Ammon's horn (tissue), 1 donor: ENCODE measurements at places on chromosomes 12 and 14.

DNA sequence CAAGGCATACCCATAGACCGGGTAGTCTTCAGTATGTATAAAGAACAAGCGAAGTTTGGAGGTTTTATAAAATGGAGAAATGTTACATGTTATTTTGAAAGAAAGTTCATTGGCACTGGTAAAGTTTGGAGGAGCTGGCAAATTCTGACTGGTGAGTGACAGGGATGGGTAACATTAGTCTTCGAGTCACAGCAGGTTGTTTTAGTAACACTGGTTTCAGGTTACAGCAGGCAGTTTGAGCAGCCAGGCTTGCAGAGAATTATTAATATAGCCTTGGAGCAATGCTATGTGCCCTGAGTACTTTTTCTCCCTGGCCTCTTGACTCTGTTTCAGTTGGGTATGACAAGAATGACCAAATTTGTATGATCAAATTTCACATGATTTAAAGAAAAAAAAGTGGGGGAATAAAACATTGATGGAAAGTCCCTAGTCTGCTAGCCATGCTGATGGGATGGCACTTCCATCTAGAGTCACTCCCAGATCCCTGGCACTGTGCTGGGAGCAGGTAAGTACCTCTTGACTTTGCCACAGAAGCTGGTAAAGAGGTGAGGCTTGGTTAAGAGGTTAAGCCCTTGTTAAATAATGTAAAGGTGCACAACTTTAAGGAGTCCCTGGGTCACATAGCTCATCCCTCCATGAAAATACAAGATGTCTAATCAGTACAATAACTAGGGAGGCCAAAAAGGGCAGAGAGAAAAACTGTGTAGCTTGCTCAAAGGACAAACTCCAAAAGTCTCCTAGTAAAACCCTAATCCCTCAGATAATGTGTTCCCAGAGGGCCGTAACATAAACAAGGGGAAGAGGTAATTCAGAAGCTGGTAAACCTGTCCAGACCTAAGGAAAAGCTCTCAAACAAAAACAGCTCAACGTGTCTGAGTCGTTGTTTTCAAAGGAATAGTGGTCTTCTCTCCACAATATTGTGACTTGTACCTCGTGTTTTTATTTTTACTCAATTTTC, 12.7 kb upstream of the SVOP start:
- no peak for DNase-seq

DNA sequence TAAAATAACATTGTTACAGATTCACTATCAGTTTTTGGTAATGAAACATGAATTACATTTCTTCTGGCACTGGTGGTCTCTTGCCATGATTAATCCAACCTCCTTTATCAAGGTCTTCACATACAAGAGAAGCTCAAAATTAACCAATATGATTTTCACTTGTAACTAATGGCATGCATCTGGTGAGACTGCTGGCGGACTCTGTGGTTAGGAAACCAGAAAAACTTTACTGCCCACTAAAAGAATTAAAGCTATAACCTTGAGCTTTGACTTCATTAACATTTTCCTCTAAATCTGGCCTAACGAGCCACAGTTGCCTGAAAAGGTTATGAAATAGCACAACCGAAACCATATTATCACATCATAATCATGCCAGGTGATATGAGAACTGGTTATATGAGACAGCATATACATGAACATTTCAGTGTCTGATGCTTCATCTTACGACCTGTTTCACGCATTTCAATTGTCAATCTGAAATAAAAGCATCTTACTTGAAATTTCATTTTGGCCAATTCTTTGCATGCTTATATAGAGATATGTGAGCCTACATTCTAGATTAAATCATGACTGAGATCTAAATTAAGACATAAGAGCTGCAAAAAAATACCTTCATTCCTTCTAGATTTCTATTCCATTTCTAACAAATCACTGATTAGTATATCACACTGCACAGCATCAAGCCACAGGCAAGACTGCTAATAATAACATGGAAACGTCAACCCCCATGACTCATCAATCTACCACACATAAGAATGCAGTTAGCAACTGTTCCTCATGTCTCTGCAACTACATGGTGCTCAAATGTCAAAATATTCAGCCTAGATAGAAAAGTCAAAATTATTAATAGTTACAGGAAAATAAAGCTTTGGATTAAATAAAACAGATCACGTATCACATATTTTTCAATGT, 89.3 kb downstream of the OSBPL8 start:
- DNase-seq, result peak; percentile 82

DNA sequence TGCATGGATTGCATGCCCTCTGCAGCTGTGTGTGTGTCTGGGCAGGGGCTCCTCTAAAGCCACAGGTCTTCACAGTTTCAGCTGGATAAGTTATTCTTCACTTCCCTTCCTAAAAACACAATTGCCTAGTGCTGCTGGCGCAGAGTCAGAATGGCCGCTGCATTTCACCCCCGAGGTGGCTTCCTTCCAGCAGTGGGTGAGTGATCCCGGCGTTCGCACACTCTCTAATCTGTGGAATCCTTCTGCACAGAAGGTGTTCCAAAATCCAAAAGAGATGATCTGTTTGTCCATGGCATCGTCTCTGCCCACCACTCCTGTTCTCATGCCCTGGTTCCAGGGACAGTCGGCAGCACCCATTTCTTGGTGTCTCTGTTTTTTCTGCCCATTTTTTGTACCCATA, 340.7 kb downstream of the DPF3 start:
- no peak for DNase-seq

GRCh38 chr14:79542121-79542520, 669.2 kb downstream of the DIO2 start:
- DNase-seq, result no peak

- no peak for DNase-seq
These were observed 342.6 kb upstream of the NAV3 start for GRCh38 chr12:77488041-77488620.

GRCh38 chr12:12217018-12217359, 49.9 kb downstream of the LRP6 start:
- DNase-seq, result no peak

DNA sequence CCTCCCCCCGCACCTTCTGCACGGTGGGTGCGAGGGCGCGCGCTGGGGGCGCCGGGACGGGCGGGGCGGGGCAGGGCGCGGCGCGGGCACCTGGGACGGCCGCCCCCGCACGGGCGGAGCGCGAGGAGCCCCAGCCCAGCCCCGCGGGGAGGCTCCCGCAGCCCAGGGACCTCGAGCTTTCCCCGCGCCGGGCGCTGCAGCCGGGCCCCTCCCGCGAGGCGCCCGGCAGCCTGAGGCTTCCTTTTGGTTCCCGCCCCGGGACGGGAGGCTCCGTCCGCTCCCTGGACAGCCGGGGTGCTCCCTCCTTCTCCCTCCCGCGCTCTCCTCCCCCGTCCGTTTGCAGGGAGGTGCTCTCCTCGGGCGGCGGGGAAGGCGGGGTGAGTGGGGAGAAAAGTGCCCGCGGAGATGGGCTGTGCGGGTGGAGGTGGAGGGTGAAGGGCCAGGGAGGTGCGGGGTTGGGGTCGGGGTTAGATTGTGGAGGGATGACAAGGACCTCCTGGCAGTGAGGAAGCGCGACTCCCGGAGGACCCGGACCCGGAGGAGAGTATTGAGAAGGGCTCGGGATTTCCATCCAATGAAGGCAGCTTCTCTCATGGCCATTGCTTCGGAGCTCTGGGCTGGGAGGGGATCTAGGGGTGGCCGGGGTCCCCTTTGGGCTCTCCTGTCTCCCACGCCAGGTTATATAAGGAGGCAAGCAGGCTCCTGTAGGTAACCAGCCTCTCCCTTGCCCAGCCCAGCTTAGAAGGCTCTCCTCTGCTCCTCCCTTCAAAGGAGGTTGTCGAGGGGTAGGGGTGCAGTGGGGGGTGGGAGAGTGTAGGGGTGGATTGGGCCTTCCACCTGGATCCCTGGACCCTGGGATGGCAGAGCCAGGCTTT, 645 bp downstream of the JDP2 start:
- DNase-seq, result no peak

- DNase-seq, result no peak
These were observed 108.6 kb downstream of the BCL11B start for GRCh38 chr14:99163446-99163845.

DNA sequence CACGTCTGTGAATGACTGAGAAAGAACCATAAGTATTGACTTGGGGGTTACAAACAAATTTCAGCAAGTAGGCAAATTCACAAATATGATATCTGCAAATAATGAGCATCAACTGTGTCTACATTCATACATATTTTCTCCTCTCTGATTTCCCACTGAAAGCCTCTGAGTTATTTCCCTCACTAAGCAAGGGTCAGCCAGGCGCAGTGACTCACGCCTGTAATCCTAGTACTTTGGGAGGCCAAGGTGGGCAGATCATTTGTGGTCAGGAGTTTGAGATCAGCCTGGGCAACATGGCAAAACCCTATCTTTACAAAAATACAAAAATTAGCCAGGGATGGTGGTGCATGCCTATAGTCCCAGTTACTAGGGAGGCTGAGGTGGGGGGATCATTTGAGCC, 80.8 kb downstream of the SLC25A21 start:
- DNase-seq, result no peak

DNA sequence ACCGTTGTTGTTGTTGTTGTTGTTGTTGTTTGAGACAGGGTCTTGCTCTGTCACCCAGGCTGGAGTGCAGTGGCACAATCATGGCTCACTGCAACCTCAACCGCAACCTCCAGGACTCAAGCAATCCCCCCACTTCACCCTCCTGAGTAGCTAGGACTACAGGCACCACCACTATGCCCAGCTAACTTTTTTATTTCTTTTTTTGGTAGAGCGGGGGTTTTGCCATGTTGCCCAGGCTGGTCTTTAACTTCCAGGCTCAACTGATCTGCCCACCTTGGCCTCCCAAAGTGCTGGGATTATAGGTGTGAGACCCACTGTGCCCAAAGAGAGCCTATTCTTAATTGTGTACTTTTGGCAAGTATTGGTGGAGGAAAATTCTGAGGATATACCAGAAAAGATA, 25.7 kb downstream of the MOK start:
- DNase-seq, result no peak

DNA sequence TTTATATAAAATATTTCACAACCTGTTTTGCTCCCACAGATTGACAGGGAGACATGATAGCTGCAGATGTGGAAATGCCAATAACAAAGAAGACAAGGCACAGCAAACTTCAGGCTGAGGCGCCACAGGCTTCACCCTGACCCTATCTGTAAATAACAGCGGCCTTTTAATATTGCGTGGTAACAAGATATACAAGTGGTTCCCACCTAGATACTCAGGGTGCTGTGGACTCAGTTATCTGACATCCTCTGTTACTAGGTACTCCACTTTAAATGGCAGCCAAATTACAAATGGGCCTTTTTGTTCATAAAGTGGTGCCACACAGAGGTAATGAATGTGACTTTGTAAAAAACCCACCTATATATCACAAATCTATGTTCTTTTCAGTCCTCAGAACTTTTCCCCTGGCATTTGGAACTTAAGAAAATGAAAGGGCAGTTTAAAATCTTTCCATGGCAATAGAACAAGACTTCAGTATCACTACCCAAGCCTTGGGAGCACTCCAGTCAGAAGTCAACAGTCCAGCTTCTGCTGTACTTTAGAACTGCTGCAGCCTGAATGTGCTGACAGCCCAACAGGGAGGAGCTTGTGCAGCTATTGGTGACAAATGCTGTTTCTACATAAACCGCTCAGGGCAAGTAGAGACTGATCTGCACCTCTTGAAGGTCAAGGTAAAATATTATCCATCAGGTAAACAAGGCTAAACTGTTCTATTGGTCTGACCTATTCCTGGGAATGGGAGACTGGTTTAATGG, 86.2 kb upstream of the DCD start:
- DNase-seq, result no peak

DNA sequence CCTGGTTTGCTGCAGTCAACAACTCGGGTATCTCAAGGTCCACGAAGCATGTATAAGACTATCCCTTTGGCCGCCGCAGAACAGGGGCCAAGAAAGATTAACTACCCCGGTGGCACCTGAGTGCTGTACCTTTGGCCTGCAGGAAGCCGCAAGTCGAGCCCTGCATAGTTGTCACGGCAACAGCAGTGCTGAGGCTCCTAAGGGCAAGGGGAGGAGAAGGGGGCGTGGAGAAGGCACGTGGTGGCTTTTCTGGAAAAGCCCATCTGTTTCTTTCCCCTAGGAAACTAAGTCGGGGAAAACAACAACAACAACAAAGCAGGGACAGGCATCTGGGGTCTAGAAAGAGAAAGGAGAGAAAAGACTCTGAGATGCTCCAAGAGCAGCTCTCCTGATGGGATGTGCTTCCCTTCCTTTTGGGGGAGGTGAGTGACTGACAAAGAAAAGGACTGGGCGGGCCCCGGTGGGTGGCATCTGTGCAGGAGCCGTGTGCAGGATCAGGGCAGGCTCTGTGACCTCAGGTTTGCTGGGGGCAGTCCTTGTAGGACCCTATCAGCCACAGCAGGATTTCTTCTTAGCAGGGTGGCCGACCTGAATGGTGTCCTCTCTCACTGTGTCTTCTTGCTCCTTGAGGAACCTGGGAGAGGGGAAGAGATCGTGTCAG, 123.9 kb downstream of the PRMT8 start:
- DNase-seq, result no peak

DNA sequence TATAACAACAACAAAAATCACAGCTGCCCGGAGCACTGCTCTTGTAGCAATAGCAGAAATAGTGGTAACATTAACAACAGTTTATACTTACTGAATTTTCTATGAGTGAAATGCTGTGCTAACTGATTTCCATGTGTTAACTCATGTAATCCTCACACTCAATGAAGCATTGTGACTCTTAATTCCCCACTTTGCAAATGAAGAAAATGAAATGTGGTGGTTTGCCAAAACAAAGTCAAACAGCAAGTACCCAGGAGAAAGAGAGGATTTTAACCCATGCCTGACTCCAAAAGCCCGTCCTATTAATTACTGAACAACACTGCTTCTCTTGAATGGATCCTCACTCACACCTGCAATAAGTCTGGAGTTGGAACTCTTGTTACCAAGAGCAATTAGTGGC, 123.5 kb downstream of the MED13L start:
- no peak for DNase-seq

DNA sequence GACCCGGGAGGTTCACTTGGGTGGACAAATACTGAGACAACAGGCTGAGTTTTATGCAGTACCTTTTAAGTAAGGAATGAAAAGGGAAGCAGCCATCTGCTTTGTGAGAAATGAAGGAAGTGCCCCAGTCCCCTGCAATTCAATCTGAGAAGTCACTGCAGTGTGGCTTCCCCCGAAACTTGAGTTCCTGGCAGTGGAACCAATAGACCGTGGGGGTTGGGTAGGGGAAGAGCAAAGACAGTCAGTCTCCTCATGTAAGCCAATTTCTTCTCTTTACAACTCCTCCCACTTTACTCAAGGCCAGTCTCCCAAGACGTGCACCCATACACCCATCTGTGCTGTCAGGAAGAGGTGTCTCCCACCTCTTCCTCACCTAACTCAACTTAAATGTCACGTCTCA, 206.5 kb downstream of the BCAT1 start:
- peak; percentile 72 for DNase-seq

- DNase-seq, result peak; percentile 29
These were observed 27.5 kb downstream of the TCHP start for GRCh38 chr12:109927622-109928021.

GRCh38 chr12:24177889-24178288, 228.4 kb upstream of the SOX5 start:
- no peak for DNase-seq
